Ascending aorta (tissue), 2 donors: ENCODE measurements at places on chromosomes 16 and 17. TPM values are rescaled to one million over a fixed set of nuclear protein-coding genes. Genes with fewer than 3 reads are reported as not detected.

Gene TAT
- 6.7 TPM for total RNA-seq

Gene MLKL
- 4.0 TPM for total RNA-seq

DNA sequence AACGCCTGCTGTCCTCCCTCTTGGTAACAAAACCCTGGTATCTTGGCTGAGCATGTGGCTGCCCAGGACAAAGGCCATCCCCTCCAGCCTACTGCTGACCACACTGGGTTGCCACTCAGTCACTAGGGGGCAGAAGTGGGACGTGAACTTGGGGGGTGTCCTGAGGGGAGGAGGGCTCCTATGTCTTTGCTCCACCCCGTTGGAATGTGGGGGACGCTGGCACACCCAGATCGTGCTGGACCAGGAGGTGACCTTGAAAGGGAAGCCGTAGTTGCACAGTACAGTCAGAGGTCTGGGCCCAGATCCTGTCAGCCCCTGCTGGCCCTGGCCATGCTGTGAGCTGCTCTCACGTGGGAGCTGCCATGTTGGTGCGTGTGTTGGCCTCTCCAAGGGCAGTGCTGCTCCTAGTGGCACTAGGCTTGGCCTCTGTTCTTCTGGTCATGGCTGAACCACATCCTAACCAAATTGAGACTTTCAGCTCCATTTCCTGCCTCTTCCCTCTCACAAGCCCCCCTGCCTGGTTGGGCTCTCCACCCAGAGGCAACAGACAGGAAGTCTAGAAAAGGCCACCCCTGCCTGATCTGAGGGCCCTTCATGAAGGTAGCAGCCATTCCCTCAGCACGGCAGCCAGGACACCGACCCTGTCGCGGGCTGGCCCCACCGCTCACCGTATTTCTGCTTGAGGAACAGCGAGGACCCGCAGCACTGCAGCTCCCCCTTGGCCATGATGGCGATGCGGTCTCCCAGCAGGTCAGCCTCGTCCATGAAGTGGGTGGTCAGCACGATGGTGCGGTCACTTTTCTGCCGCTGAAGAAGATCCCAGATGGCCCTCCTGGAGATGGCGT is 29.0 kb upstream of the RNPS1 start:
- peaks cover 30% of the 10 kb centered on the region for H3K36me3 ChIP-seq
- no peaks in the 10 kb centered on the region for H3K27me3 ChIP-seq
- H3K27ac ChIP-seq, result no peak overlapping the region
- no peaks in the 10 kb centered on the region for H3K4me1 ChIP-seq
- DNase-seq, result no peak
- no peak overlapping the region for H3K4me3 ChIP-seq

DNA sequence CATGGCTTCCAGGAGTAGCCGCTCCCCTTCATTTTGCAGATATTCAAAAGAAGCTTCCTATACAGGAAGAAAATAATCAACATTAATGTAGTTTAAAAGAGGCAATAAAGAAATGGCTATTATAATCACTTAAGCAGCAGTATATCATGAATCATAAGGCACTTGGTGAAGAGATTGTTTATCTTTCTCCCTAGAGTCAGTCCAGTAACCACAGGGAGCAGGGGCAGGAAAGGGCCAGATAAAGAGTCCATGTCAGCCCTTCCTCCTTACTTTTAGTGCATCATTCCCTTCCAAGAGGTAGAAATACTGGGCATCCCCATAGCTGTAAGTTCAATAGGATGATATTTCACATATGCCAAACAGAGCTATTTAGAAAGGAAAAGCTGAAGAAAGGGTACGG is 184.6 kb upstream of the C17orf78 start:
- no peak overlapping the region for H3K27ac ChIP-seq
- no peaks in the 10 kb centered on the region for H3K27me3 ChIP-seq
- DNase-seq, result no peak
- no peaks in the 10 kb centered on the region for H3K4me1 ChIP-seq
- peaks cover 47% of the 10 kb centered on the region for H3K36me3 ChIP-seq

Gene TEX14
- not detected for total RNA-seq

DNA sequence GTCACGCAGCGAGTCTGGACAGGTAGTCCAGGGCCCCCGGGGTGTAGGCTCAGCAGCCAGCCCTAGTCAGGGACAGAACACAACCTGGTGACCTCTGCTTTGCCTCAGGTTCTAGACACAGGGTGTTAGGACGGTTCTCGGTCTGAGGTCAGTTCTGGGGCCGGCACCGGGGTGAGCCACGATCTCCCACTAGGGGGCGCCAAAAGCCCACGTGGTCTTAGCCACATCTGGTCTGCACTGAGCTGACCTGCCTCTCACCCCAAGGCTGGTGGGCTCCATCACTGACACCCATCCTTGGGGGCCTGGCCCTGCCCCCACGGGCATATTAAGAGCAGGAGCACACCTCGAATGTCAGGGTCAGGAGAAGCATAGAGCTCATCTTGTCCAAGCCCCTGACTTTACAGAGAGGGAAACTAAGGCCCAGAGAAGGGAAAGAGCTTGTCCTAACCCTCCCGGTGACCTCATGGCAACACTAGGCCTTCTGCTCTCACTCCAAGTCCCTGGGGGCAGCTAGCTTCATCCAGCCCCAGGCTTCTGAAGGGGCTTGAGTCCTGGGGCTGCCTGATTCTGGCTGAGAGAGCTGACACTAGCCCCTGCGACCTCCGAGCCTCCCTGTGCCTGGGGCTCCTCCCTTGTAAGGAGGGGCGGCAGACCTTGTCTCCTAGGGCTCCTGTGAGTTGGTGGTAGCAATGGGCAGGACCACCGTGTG is 9.0 kb downstream of the SLC5A10 start:
- DNase-seq, result no peak
- H3K4me3 ChIP-seq, result no peak overlapping the region
- H3K27ac ChIP-seq, result no peak overlapping the region
- H3K4me1 ChIP-seq, result no peaks in the 10 kb centered on the region

DNA sequence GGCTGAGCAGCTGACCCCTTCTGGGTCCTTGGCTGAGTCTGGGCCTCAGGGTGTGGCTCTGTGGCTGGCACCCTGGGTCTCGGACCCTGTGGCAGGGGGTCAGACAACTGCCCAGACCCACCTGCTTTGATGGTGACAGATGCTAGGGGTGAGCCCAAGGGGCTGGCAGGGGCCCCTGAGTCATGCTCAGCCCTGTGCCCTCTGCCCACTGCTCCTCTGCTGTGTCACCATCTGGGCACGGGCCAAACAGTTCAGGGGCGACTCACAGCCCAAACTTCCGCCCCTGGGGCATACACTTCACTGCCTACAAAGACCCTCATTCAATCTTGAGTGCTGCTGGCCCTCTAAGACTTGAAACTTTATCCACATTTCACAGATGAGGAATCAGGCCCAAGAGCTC is 5.7 kb downstream of the ADGRG1 start:
- H3K27me3 ChIP-seq, result no peaks in the 10 kb centered on the region
- no peaks in the 10 kb centered on the region for H3K4me1 ChIP-seq
- no peak for DNase-seq
- no peak overlapping the region for H3K4me3 ChIP-seq
- H3K27ac ChIP-seq, result no peak overlapping the region

- no peaks in the 10 kb centered on the region for H3K36me3 ChIP-seq
- no peak overlapping the region for H3K4me3 ChIP-seq
- DNase-seq, result no peak
- peaks cover 66% of the 10 kb centered on the region for H3K4me1 ChIP-seq
- H3K27me3 ChIP-seq, result no peaks in the 10 kb centered on the region
Observed at GRCh38 chr16:4323071-4323844, 7.4 kb downstream of the GLIS2 start.

GRCh38 chr17:64278614-64279013 is 15.6 kb upstream of the TEX2 start:
- no peak for DNase-seq
- H3K27ac ChIP-seq, result no peak overlapping the region
- no peaks in the 10 kb centered on the region for H3K36me3 ChIP-seq
- H3K4me3 ChIP-seq, result no peak overlapping the region
- no peaks in the 10 kb centered on the region for H3K27me3 ChIP-seq

DNA sequence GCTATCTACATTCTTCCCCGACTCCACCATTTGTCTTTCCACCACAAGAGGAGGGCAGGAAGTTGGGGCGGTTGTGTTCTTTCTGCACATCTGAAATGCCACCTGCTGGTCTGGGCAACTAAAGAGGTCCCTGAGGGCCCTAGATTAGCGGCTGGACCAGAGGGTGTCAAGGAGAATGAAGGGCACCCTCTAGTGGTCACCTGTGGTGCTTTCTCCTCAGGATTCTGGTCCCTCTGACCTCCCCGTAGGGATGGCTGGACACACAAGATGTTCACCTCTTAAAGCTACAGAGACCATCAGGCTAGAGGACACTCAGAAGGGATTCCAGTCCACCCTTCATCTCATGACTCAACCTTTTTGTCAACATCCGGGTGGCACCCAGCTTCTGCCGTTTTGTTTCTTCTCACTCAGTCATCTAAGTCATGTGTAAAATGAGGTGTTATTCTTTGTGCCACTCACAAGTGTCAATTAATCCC is 2.9 kb upstream of the SCIMP start:
- H3K27me3 ChIP-seq, result no peaks in the 10 kb centered on the region
- DNase-seq, result peak; percentile 70
- H3K4me3 ChIP-seq, result no peak overlapping the region
- no peak overlapping the region for H3K27ac ChIP-seq

GRCh38 chr17:35129154-35129972 is 7.9 kb downstream of the FNDC8 start:
- DNase-seq, result no peak
- no peaks in the 10 kb centered on the region for H3K27me3 ChIP-seq
- H3K4me3 ChIP-seq, result no peak overlapping the region
- no peak overlapping the region for H3K27ac ChIP-seq
- H3K4me1 ChIP-seq, result no peaks in the 10 kb centered on the region

DNA sequence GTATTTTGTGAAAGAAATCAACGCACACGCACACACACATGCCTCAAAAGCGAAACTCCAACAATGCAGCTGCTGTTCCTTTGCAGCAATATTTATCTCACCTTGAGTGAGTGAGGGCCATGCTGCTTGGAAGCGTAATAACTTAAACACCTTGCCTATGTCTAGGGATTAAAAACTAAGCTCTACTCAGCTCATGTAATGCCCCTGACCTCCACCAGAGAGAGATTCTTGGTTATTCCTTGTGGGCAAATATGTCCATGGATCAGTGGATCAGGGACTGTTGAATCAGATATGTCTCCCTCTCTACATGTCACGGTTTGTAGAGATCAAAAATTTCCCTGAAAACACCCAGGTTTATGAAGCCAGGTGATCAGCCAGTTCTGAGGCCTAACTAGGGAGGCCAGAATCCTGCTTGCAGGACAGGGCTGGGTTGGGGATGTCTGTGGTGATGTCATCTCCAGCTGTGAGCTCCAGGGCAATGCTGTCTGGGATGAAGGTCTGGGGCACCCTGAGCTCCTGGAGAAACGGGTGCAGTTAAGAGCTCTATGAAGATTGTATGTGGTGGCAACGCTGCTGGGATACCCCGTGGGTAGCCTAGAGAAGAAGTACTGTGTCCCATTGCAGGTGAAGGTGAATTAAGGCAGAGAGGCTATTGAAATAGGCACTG is 149.4 kb downstream of the KCNJ12 start:
- no peaks in the 10 kb centered on the region for H3K4me1 ChIP-seq
- H3K27ac ChIP-seq, result no peak overlapping the region

Gene TSPAN10
- total RNA-seq, result not detected

DNA sequence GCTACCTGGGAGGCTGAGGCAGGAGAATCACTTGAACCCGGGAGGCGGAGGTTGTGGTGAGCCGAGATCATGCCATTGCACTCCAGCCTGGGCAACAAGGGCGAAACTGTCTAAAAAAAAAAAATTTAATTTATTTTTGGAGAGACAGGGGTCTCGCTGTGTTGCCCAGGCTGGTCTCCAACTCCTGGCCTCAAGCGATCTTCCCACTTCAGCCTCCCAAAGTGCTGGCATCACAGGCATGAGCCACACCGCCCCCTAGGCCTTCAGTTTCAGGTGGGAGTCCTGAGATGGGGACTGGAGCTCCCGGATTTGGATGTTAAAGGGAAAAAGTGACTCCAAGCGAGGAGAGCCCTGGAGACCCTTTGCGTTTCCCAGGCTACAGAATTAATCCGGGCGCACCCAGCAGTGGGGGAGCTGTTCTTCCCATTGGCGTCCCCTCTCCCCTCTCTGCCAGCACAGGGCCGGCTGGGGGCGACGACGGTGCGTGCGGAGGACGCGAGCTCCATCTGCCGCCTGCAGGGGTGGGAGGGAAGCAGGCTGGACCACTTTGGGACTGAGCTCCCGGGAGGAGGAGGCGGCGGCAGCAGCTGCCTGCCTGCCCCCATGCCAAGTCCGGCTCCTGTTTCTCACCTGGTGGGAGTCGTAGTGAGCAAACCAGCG is 49.3 kb upstream of the USP7 start:
- no peak overlapping the region for H3K27ac ChIP-seq
- no peaks in the 10 kb centered on the region for H3K27me3 ChIP-seq
- H3K4me1 ChIP-seq, result no peaks in the 10 kb centered on the region
- no peak for DNase-seq
- H3K36me3 ChIP-seq, result no peaks in the 10 kb centered on the region

- H3K36me3 ChIP-seq, result peaks cover 18% of the 10 kb centered on the region
- H3K27me3 ChIP-seq, result no peaks in the 10 kb centered on the region
- no peak overlapping the region for H3K4me3 ChIP-seq
- H3K4me1 ChIP-seq, result no peaks in the 10 kb centered on the region
Observed at GRCh38 chr17:82780195-82780594, 28.3 kb downstream of the TBCD start.

Gene UTS2R
- total RNA-seq, result not detected
